ENCODE measurements at places on chromosomes 3 and 15. TPM values are rescaled to one million over a fixed set of nuclear protein-coding genes. Genes with fewer than 3 reads are reported as not detected.

CATSPER2 gene
- total RNA-seq, result 3.8 TPM

CNTN4 gene
- total RNA-seq, result not detected

KY gene
- not detected for total RNA-seq

GOLGA8G gene
- total RNA-seq, result not detected

LEKR1 gene
- total RNA-seq, result 0.21 TPM

ECE2 gene
- not detected for total RNA-seq

TNFSF10 gene
- 18.5 TPM for total RNA-seq

GPR176 gene
- 39.8 TPM for total RNA-seq

IL17RD gene
- total RNA-seq, result 0.97 TPM

P2RY13 gene
- total RNA-seq, result not detected

WNT7A gene
- not detected for total RNA-seq

TRIM71 gene
- total RNA-seq, result not detected

PLXNA1 gene
- total RNA-seq, result 18.5 TPM

IQCH gene
- total RNA-seq, result 2.6 TPM

P2RY14 gene
- total RNA-seq, result not detected

SH2D7 gene
- total RNA-seq, result not detected

TRIP4 gene
- total RNA-seq, result 31.1 TPM

CX3CR1 gene
- total RNA-seq, result not detected

MAP3K13 gene
- total RNA-seq, result 20.2 TPM

Measured in endothelial cell of umbilical vein (primary cell).